ENCODE measurements at places on chromosomes 3 and 15.

DNA sequence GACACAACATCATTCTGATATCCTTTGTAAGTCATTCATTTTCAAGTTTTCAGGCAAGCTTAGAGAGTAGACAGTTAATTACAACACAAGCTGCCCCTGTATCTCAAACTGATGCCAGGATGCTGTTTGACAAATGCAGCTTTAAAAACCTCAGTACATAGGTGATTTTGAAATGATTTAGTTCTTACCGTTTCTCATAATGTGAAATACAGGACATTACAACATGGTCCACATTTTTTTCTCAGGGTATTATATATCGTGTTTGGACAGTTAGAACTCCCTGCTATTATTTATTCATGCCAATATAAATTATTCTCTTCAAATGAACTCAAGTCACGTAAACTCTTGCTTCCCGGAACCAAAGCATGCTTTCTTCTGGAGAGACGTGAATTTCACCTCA is 1013.9 kb downstream of the EPHA3 start:
- DNase-seq = no peak

DNA sequence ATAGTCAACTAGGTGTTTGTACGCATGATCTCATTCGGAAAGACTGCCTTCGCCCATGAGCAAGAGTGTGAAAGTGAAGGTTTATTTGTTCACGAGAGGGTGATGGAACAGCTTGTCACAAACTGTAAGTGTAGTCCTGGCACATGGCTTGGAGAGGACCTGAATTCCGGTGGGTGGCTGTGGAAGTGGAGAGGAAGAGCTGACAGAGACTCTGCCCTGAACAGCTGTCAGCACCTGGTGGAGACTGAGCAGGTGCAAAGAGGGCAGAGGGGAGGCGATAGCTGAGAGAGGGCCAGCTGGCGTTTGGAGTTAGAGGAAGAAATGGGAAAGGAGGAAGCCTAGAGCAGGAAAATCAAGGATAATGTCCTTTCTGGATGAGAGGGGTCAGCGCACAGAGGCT is 155.7 kb downstream of the EEFSEC start:
- no peak for DNase-seq

DNA sequence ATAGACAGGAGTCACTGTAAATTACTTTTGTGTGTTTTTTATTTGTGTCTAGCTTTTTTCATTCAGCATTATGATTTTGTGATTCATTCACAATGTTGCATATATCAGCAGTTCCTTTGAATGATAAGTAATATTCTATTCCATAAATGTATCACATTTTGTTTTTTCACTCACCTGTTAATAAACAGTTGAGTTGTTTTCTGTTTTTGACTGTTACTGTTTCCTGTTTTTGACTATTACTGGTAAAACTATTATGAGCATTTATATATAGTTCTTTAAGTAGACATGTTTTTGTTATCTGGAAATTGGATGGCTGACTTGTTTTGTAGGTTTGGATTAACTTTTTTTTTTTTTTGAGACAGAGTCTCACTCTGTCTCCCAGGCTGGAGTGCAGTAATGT is 138.4 kb downstream of the RSRC1 start:
- DNase-seq = no peak

DNA sequence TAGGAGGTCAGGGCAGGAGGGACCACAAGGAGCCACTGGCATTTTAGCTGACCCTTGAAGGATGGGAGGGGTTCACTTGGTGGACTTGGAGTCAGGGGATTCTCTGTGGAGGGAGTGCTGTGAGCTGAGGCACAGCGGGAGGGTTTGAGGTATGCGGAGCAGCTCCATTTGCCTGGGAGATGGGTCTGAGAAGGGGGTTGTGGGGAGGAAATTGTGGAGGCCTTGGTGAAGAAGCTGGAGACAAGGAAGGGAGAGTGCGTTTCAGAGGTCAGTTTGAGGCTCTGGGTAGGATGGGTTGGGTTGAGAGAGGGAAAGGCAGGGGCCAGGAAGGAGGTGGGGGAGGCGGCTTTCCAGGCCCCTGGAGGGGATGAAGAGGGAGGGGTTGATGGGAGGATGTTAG is 20.2 kb downstream of the PLEKHO2 start:
- no peak for DNase-seq

- no peak for DNase-seq
Observed at GRCh38 chr3:11791339-11792200, 55.1 kb downstream of the TAMM41 start.

GRCh38 chr3:152760591-152760990 is 74.3 kb upstream of the P2RY1 start:
- DNase-seq = no peak

- no peak for DNase-seq
Observed at GRCh38 chr3:183496311-183496710, 59.2 kb downstream of the KLHL6 start.

DNA sequence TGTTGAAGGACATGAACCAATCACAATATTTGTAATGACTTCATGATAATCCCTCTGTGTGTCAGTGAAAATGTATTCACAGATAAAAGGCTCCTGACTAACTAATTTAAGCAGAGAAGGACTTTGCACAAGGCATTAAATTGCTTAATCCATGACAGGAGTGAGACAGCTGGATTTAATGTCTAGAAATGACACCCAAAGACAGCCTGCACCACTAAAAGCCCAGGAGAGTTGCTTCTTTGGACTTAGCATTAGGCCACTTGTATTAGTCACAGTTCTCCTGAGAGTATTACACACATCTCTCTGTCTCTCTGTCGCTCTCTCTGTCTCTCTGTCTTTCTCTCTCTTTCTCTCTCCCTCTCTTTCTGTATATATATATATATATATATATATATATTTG is 180.4 kb downstream of the GOLGA8K start:
- no peak for DNase-seq

DNA sequence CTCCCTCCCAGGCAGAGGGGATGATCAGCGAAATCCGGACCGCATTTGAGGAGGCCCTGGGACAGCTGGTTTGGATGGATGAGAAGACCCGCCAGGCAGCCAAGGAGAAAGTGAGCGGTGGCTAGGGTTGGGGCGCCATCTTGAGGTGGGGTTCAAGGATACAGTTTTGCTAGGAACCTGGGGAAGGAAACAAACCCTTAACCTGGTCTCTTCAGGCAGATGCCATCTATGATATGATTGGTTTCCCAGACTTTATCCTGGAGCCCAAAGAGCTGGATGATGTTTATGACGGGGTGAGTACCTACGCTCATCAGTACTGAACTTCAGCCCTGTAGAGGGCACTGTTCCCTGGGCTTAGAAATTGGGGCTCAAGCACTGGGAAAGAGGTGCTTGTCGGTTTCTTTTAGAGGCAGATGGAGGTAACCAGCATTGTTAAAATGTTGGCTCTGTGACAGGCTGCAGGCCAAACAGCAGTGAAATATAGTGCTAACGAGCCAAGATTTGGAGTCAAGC is 9.6 kb upstream of the PSMD2 start:
- DNase-seq = peak; percentile 15

DNA sequence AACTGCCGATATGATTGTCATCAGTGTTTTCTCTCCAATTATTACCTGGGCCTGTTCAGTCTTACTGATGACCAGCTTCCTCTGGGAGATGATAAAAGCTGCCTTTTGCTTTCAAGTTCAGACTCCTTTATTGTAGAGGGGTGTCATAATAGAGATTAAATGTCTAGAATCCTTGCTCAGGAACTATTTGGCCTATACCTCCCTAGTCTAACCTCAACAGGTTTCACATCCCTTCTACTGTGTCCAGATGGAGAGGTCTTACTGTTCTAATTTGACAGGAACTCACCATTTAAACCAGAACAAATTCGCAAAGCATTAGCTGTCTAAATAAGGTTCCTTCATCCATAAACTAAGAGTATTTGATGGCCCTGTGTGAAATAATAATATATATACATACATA is 88.0 kb downstream of the BCHE start:
- no peak for DNase-seq

DNA sequence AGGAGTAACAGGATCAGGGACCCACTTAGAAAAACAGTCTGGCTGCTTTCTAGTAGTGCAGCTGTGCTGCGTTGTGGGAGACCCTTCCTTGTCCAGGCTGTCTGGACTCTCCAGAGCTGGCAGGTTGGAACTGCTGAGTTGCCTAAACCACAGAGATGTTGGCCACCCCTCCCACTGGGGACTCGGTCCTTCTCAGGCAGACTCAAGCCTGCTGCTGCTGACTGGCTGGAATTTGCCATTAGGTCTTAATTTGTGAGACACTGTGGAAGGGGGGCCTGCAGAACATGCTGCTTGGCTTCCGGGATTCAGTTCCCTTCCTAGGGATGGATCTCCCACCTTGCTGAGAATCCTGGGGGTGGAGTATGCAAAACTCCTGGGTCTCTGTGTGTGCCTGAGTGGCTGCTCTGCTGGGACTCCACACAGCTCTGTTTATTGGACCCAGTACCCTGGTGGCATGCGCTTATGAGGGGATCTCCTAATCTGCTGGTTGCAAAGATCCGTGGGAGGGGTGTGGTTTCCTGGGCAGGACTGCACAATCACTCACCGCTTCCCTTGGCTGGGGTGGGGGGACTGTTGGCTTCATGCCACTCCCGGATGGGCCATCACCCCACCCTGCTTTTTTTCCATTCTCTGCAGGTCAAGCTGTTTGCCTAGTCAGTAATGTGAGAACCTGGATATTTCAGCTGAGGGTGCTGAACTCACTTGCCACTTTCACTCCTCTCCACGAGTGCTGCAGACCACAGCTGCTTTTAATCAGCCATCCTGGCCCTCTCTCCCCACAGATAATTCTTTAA is 150.5 kb downstream of the CFAP20DC start:
- DNase-seq = no peak

- DNase-seq = no peak
Observed at GRCh38 chr3:197336348-197336747, 37.9 kb upstream of the DLG1 start.

DNA sequence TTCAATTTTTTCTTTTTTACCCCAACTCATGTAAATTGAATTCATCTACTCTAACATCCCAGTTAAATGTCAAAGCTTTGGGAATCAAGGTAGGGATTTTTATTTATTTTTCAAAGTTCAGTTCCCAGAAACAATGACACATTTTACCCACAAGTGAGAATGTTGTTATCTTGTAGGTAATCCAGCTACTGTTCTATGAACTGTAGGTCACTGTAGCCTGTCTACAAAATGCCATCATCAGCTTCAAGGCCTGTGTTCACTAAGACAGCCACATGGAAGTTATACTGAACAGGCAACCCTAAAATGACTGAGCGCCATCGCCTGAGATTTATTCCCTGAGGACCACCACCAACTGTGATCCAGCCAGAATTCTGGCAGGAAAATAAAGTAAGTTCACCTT is 219.7 kb downstream of the FHIT start:
- DNase-seq = no peak

- no peak for DNase-seq
Observed at GRCh38 chr15:100196326-100197058, 145.3 kb downstream of the ADAMTS17 start.

DNA sequence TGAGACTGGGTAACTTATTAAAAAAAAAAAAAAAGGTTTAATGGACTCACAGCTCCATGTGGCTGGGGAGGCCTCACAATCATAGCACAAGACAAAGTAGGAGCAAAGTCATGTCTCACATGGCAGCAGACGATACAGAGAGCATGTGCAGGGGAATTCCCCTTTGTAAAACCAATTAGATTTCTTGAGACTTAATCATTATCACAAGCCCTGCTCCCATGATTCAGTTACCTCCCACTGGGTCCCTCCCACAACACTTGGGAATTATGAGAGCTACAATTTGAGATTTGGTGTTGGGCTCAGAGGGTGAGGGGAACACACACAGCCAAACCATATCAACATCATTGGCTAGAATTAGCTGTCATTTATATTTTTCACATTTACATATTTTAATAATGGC is 221.0 kb downstream of the RSRC1 start:
- DNase-seq = no peak

GRCh38 chr15:57927091-57927631 is 138.3 kb downstream of the ALDH1A2 start:
- no peak for DNase-seq

GRCh38 chr3:30655187-30655812 is 48.9 kb downstream of the TGFBR2 start:
- no peak for DNase-seq

GRCh38 chr3:120693439-120694171 is 11.6 kb upstream of the HGD start:
- DNase-seq = no peak

DNA sequence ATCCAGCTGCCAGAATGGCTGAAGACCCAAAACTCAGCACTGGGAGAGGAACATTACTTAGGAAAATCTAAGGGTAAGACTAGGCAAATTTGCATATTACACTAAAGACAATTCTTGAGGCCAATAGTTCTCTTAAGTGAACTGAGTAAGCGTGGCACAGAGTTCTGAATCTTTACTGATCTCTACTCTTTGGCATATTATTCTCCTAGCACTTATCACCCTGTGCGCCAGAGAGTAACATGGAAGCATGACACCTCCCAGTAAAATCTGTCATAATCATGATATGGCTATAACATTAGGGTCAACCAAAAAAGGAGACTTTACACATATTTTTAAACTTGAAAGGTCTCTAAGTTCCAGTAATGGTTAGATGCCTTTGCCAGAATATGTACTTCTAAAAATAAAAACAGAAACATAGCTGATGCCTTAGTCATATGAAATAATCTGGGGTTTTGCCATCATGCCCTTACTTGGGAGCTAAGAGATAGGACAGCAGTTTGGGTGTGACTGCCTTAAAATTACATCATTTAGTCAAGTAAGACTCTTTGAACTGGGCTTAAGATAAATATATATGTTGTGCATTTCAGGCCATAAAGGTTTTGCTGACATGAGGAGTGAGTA is 290.5 kb downstream of the PLCL2 start:
- DNase-seq = no peak

DNA sequence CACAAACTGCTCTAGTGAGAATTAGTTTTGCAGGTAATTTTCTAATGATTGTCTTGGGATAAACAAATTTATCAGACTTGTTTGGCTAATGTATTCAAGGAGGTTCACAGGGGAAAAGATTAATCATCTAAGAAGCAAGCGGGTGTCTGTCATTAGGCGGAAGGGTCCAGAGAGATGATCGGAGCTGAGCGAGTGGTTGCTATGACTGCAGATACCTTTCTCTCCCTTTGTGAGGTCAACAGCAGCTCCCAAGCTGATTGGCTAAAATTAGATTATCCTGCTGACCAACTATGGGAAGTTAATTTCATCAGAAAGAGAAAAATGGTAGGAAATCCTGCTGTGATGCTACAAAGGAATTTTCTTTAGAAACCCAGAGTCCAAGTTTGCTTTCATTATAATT is 276.0 kb downstream of the SOX2 start:
- DNase-seq = no peak

- no peak for DNase-seq
Observed at GRCh38 chr3:13686367-13687160, 137.6 kb downstream of the FBLN2 start.

- DNase-seq = no peak
Observed at GRCh38 chr3:160061525-160061924, 72.9 kb downstream of the IL12A start.

GRCh38 chr3:123733805-123734526 is 149.1 kb upstream of the HACD2 start:
- no peak for DNase-seq

DNA sequence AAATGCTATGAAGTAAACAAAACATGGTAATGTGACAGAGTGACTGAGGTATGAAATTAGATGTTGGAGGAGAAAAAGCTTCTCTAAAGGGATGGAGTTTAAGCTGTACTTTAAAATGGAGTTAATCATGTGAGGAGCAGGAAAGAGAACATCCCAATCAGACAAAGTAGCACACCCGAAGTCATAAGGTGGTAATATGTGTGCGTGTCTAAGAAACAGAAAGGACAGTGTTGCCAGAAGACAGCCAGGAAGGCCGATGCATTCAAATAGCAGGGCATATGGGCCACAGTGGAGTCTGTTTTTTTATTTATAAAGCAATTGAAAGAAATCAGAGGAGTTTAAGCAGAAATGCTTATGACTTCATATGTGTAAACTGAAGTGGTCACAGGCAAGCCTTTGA is 376.3 kb downstream of the NLGN1 start:
- DNase-seq = no peak
